Stimulated activated CD4-positive, alpha-beta T cell treated with anti-CD3 and anti-CD28 coated beads, Interleukin-15, amount 100 ng/mL, for 1 hour (primary cell): ENCODE measurements at places on chromosomes 7 and 10.

GRCh38 chr10:62993121-62993520 lies 140.0 kb upstream of the NRBF2 start:
- DNase-seq: no peak

GRCh38 chr10:49300140-49300974 lies 1.4 kb downstream of the C10orf71 start:
- DNase-seq: no peak

DNA sequence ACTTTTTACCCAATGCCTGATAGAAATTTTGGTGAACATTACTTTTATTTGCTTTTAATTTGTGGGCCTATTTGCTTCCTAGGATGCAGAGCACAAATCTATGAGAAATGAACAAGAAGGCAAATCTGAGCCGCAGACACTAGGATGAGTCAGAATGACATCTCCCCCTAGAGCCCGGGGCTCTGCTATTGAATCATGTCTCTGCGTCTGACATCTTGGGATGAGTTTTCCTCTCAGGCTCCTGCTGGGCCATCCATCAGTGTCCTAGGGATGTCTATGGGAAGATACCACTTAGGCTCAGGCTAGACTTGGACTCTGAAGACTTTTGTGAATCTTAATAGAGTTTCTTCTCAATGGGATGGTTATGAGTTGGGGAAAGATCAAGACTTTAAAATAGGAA lies 157.3 kb upstream of the MTPN start:
- no peak for DNase-seq

DNA sequence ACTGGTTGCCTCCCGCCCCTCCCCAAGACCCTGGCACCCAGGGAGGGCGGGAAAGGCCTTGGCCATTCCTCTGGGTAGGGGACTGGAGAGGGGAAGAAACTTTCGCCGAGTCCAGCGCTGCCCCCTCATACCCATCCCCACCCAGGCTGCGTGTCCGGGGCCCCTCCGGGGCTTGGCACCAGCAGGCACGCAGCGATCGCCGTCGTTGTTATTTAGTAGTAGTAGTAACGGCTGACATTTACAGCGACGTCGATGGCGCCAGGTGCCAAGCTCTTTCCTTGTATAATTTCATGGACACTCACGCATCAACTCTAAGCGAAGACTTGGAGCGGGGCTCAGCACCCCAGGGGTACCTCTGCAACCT lies 3.3 kb upstream of the PDGFA start:
- no peak for DNase-seq

DNA sequence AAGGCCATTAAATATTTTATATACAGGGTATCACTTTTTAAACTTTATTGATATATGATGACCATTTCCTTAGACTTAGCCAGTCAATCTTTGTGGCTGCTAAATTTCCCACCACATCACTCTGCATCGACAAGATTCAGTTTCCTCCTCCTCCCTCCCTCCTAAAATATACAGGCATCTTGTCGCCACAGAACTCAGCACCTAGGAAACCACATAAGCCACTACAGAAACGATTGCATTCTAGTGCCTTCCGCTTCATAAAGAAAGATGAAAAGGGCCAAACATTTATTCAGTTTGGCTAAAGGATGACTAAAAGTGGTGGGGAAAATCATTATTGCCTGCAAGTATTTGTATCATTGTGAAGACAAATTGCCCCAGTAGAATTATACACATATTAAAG lies 30.7 kb downstream of the ERCC6 start:
- no peak for DNase-seq

- DNase-seq: no peak
These were observed 92.2 kb upstream of the EFCAB10 start for GRCh38 chr7:105673367-105674084.

DNA sequence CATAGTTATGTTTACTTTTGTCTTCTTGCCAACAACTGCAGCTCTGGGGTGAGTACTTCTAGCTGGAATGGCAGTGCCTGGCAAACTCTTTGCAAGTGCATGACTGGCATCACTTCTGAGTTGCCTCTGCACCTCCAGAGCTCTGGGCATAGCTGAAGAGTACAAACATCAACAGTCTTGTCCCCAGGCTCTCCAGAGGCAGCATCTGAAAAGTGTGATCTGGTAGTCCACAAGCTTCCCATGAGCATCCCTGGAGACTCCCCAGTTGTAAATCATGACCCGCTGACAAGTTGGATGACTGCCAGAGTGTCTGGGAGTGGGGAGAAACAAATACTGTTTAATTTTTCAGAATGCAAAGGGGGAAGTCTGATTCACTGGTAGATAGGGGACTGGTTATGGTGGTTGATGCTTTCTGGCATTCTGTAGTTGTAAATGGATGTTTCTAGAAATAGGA lies 138.9 kb upstream of the CDK13 start:
- DNase-seq: no peak

- no peak for DNase-seq
These were observed 71.8 kb downstream of the SEMA3C start for GRCh38 chr7:80847027-80847426.
